Fibroblast of villous mesenchyme (primary cell): ENCODE measurements at places on chromosomes 12 and 14. TPM values are rescaled to one million over a fixed set of nuclear protein-coding genes. Genes with fewer than 3 reads are reported as not detected.

GRCh38 chr14:76919431-76920330, 93.5 kb downstream of the LRRC74A start:
- DNase-seq: peak; percentile 90

- DNase-seq: no peak
Measured at GRCh38 chr12:74490390-74491064, 47.1 kb upstream of the ATXN7L3B start.

- DNase-seq: no peak
Measured at GRCh38 chr14:22438742-22439141, 150.3 kb downstream of the DAD1 start.

- peak; percentile 60 for DNase-seq
Measured at GRCh38 chr14:99590746-99591555, 13.1 kb downstream of the CCDC85C start.

DNA sequence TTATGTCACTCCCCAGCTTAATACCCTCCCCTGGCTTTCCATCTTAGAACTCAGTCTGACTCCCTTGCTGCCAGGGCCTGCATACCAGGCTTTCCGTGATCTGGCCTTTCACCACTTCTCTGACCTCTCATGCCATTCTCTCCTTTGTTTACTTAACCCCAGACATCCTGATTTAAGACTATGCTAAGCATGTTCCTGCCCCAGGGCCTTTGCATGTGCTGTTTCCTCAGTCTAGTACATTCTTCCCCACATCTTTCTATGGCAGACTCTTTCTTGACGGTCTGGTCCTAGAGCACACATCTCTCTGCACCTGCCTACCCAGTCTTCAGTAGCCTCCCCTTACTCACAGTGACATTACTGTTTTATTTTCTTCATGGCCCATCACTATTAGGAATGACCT, 42.2 kb downstream of the PLXNC1 start:
- no peak for DNase-seq

DNA sequence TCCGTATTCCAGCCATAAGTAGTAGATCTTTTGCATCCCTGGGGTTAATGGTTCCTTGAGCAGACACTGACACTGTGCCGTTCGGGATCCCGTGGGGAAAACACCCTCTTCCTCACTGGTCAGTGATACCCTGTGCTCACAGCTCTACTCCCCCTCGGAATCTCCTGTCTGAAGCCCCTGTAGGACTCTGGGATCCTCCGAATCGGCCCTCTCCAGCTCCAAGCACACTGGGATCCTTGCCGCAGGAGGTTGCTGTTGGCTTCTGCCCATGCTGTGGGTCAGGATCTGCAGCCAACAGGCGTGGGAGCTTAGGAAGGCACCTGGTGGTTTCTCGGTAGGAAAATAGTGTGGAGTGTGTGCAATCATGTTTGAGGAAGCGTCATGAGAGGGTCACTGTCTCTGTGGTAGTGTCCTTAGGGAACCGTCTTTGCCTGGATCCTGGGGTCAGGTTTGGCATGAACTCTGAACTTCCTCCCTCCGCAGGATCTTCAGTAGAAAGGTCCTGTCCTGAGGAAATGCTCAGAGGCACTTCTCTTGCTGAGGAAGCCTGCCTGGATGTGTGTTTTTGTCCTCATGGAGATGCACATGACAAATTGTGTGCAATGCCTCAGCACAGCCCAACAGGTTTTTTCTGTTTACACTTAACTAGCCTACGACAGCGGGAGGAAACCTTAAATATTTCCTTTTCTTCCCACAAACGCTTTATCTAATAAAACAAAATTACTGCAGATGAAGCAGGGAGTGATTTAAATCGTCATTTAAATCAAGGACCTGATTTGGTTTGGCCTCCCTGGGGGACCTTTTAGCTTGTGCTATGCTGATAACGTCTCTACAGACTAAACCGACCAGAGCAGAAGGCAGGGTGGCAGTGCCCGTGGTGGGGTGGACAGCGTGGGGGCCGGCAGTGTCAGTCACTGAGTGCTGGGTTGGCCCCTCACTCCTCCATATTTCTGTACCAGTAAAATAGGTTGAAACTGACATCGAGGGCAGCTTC, 18.7 kb downstream of the FBXL14 start:
- peak; percentile 92 for DNase-seq

GRCh38 chr12:62127516-62127915, 132.7 kb upstream of the USP15 start:
- DNase-seq: no peak

GRCh38 chr12:45591635-45592034, 137.9 kb upstream of the ARID2 start:
- DNase-seq: no peak

GRCh38 chr12:20063116-20063515, 305.2 kb upstream of the PDE3A start:
- no peak for DNase-seq

- no peak for DNase-seq
Measured at GRCh38 chr14:104788873-104789663, 6.5 kb downstream of the AKT1 start.

GRCh38 chr12:79302162-79302814, 388.5 kb downstream of the PAWR start:
- DNase-seq: no peak

DNA sequence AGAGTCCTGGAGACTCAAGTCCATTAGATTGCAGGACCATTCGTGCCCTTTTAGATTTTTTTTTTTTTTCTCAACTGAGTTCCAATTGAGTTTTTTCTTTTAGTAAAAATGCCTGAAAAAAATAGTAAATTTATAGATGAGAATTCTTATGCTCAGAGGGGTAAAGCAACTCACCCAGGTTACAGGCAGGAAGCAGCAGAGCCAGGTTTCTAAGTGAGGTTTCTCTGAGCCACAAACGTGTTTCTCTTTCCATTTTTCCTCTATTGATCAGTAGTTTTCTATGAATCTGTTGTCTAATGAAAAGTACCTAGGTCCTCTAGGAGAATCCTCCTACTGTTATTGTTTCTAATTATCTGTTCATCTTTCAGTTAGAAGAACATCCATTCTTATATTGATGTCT, 66.4 kb upstream of the C12orf71 start:
- no peak for DNase-seq

- peak; percentile 70 for DNase-seq
Measured at GRCh38 chr14:63770187-63770807, 42.4 kb upstream of the SGPP1 start.

GRCh38 chr14:101120641-101121507, 217.4 kb upstream of the RTL1 start:
- no peak for DNase-seq

- DNase-seq: peak; percentile 49
Measured at GRCh38 chr12:95634622-95635621, 83.6 kb upstream of the USP44 start.

- no peak for DNase-seq
Measured at GRCh38 chr12:128204711-128205110, 62.3 kb upstream of the TMEM132C start.

DNA sequence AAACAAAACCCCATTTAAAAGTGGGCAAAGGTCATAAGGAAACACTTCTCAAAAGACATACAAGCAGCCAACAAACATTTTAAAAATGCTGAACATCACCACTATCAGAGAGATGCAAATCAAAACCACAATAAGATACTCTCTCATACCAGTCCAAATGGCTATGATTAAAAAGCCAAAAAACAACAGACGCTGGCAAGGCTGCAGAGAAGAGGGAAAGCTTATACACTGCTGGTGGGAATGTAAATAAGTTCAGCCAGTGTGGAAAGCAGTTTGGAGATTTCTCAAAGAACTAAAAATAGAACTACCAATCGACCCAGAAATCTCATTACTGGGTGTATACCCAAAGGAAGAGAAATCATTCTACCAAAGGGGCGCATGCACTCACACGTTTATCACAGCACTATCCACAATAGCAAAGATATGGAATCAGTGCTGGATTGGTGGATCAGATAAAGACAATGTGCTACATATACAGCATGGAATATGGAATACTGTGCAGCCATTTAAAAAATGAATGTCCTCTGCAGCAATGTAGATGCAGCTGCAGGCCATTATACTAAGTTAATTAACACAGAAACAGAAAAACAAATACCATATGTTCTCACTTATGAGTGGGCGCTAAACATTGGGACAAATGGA, 102.1 kb upstream of the DAAM1 start:
- peak; percentile 48 for DNase-seq

The MYH7 gene
- total RNA-seq: not detected in 2 replicates

The SCN8A gene
- total RNA-seq: 23.5 and 33.7 TPM in 2 replicates

The SLC7A7 gene
- 3.9 and 5.5 TPM in 2 replicates for total RNA-seq

The LPAR5 gene
- total RNA-seq: not detected in 2 replicates

The COX6A1 gene
- 215 and 306 TPM in 2 replicates for total RNA-seq
